ENCODE measurements at places on chromosomes 7 and 10. TPM values are rescaled to one million over a fixed set of nuclear protein-coding genes. Genes with fewer than 3 reads are reported as not detected.

Gene MYH16
- total RNA-seq, result not detected

Gene UROS
- 65.8 TPM for total RNA-seq

Gene PLXNA4
- total RNA-seq, result 3.6 TPM

Gene RNF32
- 7.7 TPM for total RNA-seq

Gene LRRC18
- under 0.01 TPM for total RNA-seq

Gene CCL26
- total RNA-seq, result 0.33 TPM

Gene SPDYE8
- total RNA-seq, result not detected

Gene SCIN
- total RNA-seq, result under 0.01 TPM

Gene LLCFC1
- total RNA-seq, result not detected

Gene BRAF
- total RNA-seq, result 25.6 TPM

Gene MMP21
- total RNA-seq, result not detected

Gene ETV1
- total RNA-seq, result 45.4 TPM

Gene HMX3
- total RNA-seq, result not detected

Gene ADRB1
- total RNA-seq, result under 0.01 TPM

Gene SPDYE5
- not detected for total RNA-seq

Gene EVX1
- total RNA-seq, result not detected

Gene NODAL
- not detected for total RNA-seq

Gene AKR1B15
- not detected for total RNA-seq

Gene PTEN
- 190 TPM for total RNA-seq

Gene LIPN
- not detected for total RNA-seq

Gene SRRM3
- 2.8 TPM for total RNA-seq

Gene CRHR2
- not detected for total RNA-seq

Gene NPFFR1
- not detected for total RNA-seq

Gene PAX4
- not detected for total RNA-seq

Gene ADCYAP1R1
- not detected for total RNA-seq

Gene DNAAF5
- total RNA-seq, result 23.2 TPM

Gene CYP3A7
- 0.33 TPM for total RNA-seq

Gene HNRNPF
- 242 TPM for total RNA-seq

Gene EXOSC1
- 41.9 TPM for total RNA-seq

Gene CHRM2
- 1.7 TPM for total RNA-seq

Gene CALHM3
- total RNA-seq, result not detected

Gene IFIT1B
- not detected for total RNA-seq

Gene WDR86
- 3.8 TPM for total RNA-seq

Gene STAG3
- 1.6 TPM for total RNA-seq

Gene GOT1
- total RNA-seq, result 25.8 TPM

Gene NYAP1
- 1.3 TPM for total RNA-seq

Gene LRRN3
- total RNA-seq, result 3.2 TPM

Gene ASAH2
- total RNA-seq, result 0.17 TPM

Gene DLX5
- total RNA-seq, result not detected

Gene TMEM213
- not detected for total RNA-seq

Gene TBRG4
- 54.0 TPM for total RNA-seq

Gene TUBAL3
- not detected for total RNA-seq

Gene C10orf62
- not detected for total RNA-seq

Gene GSDME
- total RNA-seq, result 75.3 TPM

Gene TFPI2
- 14.5 TPM for total RNA-seq
